ENCODE measurements at places on chromosomes 11 and 22.

- DNase-seq, result no peak
Measured at GRCh38 chr22:24894220-24894975, 52.1 kb downstream of the LHFPL7 start.

DNA sequence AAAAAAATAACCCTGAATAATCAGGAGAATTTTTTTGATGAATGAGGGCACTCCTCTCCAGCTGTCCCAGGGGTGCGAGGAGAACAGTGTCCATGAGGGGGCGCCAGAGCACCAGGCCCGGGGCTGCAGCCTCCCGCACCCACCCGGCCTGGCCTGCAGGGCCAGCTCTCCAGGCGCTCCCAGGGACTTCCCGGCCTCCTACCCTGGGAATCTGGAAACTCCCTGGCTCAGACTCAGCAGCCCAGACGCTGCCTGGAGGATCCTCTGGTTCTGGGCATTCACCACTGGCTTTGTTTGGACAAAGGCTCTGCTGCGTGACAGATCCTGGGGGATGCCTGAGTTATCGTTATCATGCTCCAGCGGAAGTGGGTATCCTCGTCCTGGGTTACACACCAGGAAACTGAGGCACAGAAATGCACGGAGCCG lies 31.0 kb downstream of the MCM5 start:
- peak; percentile 82 for DNase-seq

- DNase-seq, result no peak
Measured at GRCh38 chr11:30435488-30435887, 112.6 kb downstream of the ARL14EP start.

- no peak for DNase-seq
Measured at GRCh38 chr11:112826026-112826425, 135.2 kb upstream of the NCAM1 start.

DNA sequence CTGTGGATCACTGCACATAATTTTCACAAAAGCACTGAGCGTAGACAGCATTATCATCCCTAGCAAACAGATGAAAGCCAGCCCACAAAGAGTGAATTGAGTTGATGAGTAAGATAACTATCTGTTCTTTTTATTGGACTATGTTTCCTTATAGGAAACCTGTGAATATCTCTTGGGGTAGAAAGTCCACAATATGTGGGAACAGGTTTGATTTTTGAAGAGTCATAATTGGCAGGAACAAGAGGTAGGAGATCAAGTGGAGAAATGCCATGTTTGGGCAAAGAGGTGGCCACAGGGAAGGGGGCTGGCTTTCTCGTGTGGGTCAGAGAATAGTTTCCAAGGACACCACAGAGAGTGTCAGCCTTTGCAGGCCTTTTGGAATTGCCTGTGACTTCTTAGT lies 23.9 kb downstream of the OR51E2 start:
- no peak for DNase-seq

DNA sequence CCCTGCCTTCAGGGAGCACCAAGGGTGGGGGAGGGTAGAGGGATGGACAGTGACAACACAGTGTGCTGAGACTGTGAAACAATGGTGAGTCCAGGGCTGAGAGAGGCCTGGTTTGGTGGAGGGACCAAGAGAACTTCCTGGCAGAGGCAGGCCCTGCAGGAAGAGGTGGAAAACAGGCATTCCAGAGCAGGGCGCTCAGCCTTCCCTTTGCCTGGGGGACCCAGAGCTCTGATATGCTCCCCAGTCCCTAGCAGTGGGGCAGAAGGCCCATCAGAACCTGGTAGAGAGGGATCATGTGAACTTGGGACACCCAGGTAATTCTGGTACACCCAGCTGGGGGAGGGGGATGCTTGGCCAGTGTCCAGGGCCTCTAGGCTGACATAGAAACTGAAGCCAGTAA lies 17.2 kb upstream of the UVRAG start:
- DNase-seq, result no peak

GRCh38 chr11:6825231-6825744 lies 20.2 kb upstream of the OR10A5 start:
- DNase-seq, result no peak

- no peak for DNase-seq
Measured at GRCh38 chr22:19068784-19069271, 53.4 kb downstream of the DGCR2 start.

GRCh38 chr11:107266455-107266854 lies 191.2 kb downstream of the CWF19L2 start:
- no peak for DNase-seq

DNA sequence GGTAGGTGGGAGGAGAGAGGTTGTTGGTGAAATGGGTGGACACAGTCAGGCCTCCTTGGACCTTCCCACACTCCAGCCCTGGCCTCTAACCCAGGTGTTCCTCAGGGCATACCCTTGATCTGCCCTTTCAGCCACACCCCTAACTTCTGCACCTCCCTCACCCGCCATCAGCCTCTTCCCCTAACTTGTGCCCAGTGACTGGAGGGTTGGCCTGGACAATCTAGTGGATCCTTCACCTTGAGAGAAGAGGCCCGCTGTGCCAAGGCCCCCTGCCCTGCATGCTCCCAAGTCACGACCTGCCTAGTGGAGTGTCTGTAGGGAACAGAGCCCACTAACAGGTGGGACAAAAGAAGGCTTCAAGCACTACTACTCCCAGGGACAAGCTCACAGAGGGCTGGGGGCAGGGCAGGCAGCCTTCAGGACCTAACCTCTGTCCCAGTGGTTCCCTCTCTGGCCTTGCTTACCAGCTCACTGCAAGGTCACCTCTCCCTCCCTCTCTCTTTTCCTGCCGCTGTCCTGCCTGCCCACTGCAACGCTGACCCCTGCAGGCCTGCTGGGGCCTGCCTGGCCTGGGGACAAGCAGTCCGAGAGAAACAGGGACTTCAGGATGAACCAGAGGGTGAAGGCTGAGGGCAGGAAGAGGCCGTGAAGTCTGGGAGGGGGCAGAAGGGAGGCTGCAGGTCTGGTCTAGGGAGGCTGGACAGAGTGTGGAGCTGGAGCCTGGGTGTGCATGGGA lies 3.3 kb downstream of the SYT7 start:
- DNase-seq, result no peak

DNA sequence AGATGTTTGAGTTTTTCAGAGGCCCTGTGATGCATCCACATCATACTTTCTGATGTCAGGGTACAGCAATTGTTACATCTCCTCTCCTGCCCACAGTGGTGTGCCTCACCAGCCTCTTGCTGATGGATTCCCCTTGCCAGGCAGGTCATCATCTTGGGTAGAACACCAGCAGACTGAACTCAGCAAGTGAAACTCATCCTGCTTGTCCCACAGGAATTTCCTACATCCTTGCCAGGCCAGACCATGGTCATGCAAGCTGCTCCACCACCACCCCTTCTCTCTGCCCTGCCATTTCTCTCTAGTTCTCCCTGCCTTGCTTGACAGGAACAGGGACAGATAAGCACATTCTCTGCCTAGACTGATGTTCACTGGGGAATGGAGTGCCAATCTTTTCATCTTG lies 85.9 kb downstream of the PAX6 start:
- no peak for DNase-seq

- no peak for DNase-seq
Measured at GRCh38 chr22:29912605-29913398, 29.8 kb downstream of the MTMR3 start.

DNA sequence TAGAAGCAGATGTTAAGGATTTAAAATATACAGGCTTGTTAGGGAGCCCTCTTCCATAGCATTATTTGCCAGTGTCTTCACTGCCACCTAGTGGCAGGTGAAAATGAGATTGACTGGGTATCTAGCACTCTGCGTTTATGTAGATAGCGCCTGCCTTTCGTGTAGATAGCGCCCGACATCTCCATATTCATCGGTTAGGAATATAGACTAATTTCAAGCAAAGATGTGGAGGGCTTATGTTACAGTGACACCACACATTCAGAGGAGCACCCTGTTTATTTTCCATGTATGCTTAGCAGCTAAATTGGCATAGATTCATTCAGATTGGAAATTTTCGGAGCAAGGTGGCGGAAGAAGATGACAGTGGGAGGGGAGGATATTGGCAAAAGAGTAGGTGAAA lies 72.0 kb downstream of the SLC5A12 start:
- no peak for DNase-seq

DNA sequence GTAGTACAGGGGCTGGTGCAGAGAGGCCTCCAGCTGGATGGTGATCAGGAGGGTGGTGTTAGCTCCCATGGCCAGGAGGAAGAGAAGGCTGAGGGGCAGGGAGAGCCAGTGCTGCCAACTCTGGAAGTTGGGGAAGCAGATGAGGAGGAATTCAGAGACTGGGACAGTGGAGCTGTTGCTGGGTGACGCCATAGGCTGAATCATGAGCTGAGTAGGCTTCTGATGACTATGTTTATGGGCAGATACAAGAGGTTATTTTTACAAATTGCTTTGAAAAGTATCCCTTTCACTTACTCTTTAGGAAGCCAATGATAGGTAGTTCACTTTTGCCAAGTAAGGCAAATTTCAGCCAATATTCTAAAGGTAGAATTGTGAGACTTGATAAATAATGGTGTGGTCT lies 3.1 kb downstream of the OR56A1 start:
- no peak for DNase-seq

DNA sequence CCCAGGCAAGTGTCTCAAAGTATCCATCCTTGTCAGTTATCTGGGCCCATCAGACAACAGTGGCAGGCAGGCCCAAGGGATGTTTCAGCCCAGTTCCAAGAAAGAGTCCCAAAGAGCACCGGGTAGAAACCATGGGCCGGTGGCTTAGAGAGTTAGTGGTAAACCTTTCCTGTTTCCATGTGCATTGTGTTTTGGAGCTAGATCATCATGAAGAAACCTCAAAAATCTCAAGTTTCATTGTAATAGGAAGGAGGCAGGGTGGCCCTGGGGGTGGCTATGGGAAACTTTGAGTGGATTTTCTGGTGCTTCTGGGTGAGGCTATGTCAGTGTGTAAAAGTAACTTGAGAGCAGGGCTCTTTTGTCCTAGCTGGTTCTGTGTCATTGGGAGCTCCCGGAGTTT lies 68.1 kb downstream of the UBASH3B start:
- DNase-seq, result no peak

DNA sequence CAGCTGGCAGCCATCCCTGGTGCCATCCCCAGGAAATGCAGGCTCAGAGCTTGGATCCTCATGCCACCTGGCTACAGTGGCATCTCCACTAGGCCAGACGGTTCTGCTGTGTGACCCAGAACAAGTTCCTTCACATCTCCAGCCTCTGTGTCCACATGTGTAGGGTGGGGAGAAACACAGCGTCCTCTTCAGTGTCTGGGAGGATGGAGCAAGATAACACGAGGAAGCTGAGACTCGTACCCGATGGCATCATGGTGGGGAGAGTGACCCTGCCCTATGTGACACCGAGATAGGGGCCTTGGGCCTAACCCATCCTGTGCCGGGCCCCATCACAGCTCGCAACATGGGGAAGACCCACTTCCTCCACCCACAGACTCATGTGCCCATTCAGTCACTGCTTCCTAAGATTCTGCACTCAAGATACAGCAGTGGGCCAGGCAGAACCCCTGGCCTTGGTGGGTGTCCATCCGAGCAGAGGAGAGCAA lies 78.5 kb downstream of the MORC2 start:
- DNase-seq, result no peak

DNA sequence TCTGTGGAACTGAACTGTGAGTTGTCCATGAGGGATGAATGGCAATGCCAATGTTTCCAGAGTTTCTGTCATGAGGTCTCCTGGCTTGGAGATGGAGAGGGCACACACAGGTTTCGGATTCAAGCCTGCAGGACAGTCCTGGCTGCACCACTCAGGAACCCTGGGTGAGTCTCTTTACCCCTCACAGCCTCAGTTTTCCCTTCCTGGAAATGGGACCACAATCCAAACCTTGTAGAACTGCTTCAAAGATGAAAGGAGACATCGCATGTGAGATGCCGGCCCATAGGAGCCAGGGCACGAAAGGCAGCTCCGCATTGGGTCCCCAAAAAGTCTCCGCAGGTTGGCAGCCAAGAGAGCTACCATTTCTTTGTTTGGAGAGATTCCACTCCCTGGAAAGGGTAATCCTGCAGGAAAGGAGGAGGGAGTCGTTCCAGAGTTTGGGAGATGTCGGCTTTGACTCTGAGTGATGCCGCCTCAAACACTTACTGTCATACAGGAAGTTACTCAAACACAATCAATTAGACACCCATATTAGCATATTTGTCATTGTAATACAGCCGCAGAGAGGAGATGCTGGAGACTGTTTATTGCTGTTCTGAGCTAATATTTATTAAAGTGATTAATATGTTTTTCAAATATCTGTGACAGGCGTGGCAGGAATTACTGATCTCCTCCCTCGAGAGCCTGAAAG lies 318.3 kb downstream of the MN1 start:
- no peak for DNase-seq

DNA sequence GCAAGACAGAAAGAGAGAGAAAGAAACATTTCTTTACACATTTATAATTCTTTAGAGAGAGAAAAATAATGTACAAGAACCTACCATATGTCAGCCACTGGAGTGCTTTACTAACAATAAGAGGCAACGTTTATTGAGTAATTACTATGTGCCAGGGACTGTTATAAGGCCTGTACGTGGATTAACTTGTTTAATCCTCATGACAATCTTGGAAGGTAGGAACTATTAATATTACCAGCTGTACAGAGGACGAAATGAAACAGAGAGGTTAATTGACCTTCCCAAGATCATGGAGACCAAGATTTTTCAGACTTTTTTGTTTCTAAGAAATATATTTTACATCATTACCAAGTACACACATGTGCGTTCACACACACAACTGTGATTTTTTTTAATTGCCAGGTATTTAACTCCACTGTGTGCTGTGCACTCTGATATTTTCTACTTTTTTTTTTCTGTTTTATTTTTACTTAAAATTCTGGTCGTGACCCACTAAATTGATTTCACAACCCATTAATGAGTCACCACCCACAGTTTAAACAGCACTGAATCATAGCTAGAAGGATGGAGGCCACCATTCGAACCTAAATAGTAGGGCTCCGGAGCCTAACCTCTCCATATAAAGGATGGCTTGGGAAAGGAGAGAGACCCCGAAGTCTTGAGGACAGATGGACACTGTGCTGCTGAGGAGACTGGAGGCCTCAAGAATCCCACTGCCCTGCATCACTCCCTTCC lies 21.4 kb downstream of the CREB3L1 start:
- DNase-seq, result no peak

- DNase-seq, result no peak
Measured at GRCh38 chr11:117502779-117503100, 175.1 kb downstream of the CEP164 start.

GRCh38 chr11:123072762-123073161 lies 10.8 kb upstream of the HSPA8 start:
- DNase-seq, result no peak

DNA sequence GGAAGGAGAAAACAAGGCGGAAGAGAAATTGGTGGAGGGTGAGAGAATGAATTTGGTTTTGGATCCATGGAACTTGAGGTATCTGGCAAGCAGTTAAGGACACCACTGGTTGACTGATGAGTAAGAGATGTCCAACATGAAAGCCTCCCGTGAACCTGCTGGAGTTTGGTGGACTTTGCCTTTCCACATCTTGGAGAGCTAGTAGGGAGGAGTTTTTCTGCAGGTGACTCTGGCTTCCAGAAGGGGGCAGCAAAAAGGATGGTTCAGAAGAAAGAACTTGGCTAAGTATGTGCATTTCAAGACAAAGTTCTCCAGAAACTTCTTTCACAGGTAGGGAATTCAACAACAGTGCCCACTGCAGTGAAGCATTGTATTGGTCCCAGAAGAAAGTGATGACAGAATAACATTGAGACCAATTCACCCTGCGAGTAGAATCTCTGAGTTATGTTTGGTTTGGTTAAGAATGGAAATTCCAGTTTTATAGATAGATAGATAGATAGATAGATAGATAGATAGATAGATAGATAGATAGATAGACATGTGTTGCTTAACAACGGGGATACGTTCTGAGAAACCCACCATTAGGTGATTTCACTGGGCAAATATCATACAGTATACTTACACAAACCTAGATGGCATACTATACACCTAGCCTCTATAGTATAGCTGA lies 28.5 kb downstream of the DCDC1 start:
- no peak for DNase-seq

- DNase-seq, result no peak
Measured at GRCh38 chr11:46234311-46234710, 43.2 kb upstream of the CREB3L1 start.
